Activated T-cell treated with anti-CD3 and anti-CD28 coated beads, Interleukin-2, amount 50 U/mL, for 48 hours (primary cell): ENCODE measurements at places on chromosomes 12 and 14.
A peak's percentile ranks its signal among the peaks of the same experiment; 100 is the strongest.

DNA sequence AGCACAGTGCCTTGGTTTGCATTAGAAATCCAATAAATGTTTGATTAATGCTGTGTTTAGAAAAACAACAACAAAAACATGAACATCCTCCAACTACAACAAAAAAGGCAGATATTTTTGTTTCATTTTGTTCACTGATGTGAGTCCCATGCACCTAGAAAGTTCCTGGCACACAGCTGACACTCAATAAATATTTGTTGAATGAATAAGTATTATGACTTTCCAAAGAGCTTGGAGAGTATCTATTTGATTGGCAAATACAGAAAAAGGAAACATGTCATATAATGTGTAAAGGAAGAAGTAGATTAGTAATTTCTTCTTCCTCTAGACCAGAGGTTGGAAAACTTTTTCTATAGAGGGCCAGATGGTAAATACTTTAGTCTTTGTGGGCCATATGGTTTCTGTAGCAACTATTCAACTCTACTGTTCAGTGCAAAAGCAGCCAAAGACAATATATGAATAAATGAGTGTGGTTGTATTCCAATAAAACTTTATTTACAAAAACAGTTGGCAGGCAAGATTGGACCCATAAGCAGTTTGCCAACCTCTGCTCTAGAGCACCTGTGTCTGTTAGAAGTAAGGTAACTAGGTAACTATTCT, 312.3 kb upstream of the DIO2 start:
- DNase-seq, result no peak

DNA sequence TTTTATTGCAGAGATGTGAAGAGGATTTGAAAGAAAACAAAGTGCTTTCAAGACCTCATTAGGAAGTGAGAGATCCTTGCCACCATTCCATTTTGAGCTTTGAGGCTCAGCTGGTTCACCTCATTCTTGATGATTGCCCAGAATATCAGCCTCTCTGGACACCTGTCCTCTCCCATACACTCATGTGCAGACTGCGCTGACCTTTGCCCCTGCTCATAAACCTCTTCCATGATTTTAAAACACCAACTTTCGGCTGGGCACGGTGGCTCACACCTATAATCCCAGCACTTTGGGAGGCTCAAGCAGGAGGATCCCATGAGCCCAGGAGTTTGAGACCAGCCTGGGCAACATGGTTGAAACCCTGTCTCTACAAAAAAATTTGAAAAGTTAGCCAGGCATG, 8.9 kb downstream of the COX14 start:
- DNase-seq, result peak; percentile 13

DNA sequence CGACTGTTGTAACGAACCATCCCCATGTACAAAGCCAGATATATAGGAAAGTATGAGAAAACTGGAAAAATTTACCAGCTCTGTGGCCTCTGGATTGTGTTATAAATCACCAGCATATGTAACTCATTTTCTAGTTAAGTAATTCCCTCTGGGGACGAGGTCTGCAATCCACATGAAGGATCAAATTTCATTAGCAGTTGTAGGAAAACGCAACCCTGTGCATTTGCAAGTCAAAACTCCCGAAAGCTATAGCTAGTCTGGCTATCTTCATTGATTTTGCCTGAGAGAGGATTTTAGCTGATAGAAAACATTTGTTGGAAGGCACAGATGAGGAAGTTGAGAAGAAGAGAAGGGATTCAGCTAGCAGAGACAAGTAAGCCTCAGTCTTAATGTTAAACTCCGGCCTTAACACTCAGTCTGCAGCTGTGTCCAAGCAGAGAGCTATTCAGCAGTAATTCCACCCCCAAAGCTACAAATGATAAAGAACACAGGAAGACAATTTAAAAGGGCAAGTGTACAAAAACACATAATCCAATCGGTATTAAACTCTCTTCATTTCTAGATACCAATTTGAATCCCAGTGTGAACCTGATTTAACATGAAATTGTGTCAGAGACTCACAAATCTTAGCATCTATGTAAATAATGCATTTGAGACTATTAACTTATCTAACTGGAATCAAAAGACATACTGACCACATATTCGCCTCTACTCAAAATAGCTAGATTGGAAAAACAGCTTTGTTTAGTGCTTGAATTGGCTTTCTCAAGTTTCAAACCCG, 54.2 kb upstream of the CERS5 start:
- no peak for DNase-seq

DNA sequence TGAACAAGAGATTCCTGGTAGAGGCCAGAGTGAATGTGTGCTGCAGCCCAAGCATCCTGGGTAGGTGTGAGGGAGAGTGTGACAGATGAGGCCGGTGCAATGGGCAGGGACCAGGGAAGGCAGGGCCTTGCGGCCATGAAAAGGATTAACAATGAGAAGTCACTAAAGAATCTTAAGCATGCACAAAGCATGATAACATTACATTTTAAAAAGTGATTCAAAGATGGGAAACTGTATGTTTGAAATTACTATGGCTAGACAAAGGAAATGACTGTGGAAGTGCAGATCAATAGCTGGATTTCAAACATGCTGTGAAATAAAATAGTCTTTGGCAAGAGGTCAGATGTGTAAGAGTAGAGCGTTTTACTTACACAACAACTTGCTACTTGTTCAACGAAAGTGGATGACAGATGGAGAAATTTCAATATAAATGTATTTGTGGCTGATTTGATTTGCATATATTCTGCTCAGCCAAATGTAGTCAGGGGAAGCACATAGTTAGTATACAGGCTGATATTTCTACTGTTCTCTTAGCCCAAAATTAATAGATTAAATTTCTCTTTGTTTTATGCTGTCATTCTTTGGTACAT, 175.5 kb downstream of the CCDC59 start:
- DNase-seq, result no peak

- DNase-seq, result no peak
Measured at GRCh38 chr14:31068235-31068634, 42.1 kb upstream of the STRN3 start.

GRCh38 chr12:115037830-115038229, 353.9 kb upstream of the TBX3 start:
- no peak for DNase-seq

DNA sequence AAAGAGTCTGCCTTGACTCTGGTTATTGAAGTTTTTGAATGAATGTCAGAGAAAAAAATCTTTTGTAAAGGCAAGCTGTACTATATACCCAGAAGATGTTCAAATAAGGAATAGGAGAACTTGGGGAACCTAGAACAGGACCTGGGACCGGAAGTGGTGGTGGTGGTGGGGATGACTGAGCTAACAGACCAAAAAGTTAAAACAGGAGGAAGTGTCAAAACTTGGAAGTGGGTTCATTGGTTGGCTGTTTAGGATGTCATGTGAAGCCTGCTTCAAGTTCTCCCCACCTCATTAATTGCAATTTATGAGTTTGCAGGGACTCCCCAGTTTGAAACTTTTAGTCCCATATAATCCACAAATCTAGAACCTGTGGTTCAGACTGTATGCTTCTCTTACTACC, 26.2 kb downstream of the PLXNC1 start:
- peak; percentile 46 for DNase-seq
